Mesothelial cell of epicardium (in vitro differentiated cells): ENCODE measurements at places on chromosomes 2 and 18. TPM values are rescaled to one million over a fixed set of nuclear protein-coding genes. Genes with fewer than 3 reads are reported as not detected.

Gene PROKR1
- total RNA-seq: 0.09 to 0.14 TPM (median 0.11 TPM) in 3 replicates

GRCh38 chr2:162524192-162524591, 180.3 kb downstream of the GCA start:
- no peak for DNase-seq

DNA sequence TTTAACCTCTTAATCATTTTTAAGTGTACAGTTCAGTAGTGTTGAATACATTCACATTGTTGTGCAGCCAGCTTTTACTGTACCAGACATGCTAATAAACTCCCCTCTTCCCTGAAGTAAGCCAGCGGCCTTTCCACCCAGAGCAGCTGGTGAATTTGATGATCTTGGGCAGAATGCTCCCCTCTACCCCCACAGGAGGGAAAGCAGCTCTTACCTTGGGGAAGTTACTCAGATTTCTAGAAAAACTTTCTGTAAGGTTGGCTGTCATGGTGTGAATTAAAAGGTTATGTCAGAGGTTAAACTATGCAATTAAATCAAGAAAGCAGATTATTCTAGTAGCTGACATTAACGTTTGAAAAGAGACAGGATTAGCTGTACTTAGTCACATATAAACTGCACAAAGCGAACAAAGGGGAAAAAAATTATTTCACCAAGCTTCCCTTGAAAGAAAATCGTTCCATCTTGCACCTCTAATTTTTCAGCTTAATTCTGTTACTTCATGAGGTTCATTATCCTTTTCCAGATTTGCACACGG, 398.5 kb upstream of the NRP2 start:
- DNase-seq: no peak

DNA sequence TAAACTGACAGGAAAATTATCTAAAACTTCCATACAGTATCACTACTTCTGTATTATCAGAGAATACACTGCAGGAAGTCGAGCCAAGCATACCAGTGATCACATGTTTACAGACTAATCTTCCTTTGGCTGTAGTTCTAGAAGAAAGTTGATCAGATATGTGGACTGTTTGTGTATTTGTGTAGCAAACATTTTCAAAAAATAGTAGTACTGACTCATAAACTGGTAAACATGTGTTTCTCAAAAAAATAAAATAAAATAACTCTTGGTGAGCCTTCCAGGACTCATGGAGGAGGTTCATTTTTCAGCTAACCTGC, 148.9 kb upstream of the SLC39A10 start:
- DNase-seq: no peak

DNA sequence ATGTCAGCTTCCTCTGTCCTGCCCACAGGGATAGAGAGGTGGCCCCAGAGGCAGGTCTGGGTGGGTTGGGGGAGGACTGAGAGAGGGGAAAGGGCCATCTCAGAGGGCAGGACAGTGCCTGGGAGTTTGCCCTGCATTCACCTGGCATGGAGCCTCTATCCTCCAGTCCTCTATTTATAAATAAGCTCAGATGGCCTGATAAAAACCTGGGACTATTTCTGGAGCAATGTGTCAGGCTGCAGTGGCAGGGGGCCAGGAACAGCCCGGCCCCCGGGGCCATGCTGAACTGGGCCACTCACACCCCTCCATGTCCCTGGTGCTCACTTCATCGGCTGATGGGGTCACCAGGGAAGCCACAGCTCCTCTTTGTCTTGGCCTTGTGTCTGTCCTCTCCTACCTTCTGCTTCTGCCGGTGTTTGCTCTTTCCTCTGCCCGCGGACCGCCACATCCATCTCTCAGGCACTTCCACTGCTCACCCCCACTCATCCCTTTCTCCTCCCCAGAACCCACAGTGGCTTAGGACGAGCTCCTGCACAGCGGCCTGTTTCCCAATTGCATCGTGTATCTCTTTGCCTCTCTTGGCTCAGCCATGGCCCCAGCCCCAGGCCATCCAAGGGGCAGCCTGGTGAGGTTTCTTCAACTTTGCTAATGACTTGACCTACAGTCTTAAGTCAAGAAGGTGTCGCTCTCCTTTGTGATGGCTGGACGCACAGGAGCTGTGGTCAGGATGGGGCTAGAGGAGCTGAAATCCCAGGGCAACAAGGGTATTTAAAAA, 38.8 kb downstream of the SCTR start:
- no peak for DNase-seq

GRCh38 chr2:223142118-223142517, 90.1 kb downstream of the KCNE4 start:
- DNase-seq: no peak
